ENCODE measurements at places on chromosomes 3 and 15. TPM values are rescaled to one million over a fixed set of nuclear protein-coding genes. Genes with fewer than 3 reads are reported as not detected.

- DNase-seq, result no peak
Observed at GRCh38 chr3:25212736-25213135, 215.3 kb upstream of the RARB start.

DNA sequence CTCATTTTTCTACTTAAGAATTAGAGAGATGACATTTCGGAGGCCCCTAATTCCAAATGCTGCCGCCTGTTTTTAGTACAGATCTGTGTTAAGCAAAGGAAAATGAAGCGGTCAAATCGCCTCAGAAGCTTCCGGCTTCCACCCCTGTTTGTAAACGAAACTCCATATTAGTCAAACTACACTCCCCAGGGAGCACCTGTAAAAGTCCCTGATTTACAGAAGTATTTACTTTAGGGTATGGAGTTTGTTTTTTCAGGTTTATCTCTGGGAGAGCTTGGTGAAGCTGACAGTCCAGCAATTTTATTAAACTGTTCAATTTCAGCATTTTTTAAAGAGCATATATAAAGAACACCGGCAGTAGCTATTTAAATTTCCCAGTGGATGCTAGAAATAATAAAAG, 319.8 kb downstream of the FHIT start:
- no peak for DNase-seq

XXYLT1 gene
- total RNA-seq, result 40.7 TPM

SI gene
- total RNA-seq, result not detected

CHST13 gene
- not detected for total RNA-seq

DNA sequence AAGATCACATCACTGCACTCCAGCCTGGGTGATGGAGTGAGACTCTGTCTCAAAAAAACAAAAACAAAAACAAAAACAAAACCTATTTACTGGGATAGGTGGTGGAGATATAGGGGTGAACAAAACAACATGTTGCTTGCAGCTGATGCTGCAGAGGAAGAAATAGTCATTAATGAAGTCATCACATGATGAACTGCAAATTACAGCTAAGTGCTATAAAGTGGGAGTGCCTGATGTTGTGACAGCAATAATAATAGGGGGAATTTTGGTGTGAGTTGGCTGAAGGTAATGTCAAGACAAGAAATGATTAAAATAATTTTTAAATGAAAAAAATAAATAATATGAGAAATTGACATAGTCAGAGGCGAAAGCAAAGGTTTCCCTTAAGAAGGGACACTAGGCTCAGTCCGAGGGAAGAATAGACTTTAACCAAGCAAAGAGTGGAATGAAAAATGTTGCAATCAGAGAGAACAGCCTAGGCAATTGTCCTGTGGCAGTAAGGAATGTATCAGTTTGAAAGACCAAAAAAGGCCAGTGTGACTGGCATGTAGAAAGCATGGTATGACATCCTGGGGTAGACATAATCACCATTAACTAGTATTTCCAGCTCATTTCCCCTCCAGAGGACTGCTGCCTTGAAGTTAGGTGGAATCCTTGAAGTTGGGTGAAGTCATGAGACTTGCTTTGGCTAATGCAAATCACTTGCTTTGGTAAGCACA, 14.7 kb upstream of the PIK3CB start:
- DNase-seq, result no peak

- no peak for DNase-seq
Observed at GRCh38 chr3:107309312-107309711, 67.9 kb upstream of the CCDC54 start.

DNA sequence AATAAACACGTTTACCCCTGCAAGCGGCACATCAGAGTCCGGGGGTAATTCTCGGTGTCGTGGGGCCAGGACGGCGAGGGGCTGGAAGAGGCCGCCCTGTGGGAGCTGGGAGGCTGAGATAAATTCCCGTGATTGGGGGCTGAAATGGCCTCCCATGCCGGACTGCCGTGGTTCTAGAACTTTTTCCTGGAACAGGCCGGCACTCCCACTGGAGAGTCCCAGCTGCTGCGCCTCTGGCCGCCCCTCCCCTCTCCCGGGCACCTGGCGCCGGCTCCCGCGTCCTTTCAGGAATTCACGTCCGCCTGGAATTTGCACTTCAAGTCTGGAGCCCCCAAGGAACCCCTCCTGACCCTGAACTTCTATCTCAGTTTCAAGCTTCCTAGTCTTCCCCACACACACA, 10.8 kb upstream of the LRRC2 start:
- DNase-seq, result no peak

DNA sequence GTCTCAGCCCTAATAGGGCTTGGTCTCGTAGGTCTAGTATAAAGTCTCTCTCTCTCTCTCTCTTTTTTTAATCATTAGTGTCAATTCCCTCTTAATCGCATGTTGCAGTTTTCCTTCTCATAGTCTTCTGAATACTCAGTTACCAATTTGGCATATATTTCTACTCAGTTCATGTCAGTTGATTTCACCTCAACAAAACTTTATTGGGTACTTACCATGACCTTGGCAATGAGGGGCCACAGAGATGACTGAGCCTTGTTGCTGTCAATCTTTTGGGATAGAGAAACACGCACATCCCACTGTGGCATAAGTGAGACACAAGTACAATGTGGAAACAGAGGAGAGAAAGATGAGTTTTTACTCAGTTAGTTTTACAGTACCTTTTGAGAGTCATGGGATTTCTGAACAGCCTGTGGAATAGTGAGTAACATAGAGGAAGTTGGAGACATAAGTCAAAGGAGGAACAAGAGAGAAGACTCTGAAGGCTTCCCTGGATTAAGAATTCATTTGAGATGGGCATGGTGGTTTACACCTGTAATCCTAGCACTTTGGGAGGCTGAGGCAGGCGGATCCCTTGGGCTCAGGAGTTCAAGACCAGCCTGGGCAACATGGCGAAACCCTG, 150.2 kb upstream of the CBLB start:
- no peak for DNase-seq

GRCh38 chr3:129070086-129070885, 9.7 kb downstream of the GP9 start:
- no peak for DNase-seq

- DNase-seq, result no peak
Observed at GRCh38 chr3:119205209-119205608, 31.8 kb downstream of the UPK1B start.

GRCh38 chr3:260898-261297, 64.3 kb downstream of the CHL1 start:
- no peak for DNase-seq

DNA sequence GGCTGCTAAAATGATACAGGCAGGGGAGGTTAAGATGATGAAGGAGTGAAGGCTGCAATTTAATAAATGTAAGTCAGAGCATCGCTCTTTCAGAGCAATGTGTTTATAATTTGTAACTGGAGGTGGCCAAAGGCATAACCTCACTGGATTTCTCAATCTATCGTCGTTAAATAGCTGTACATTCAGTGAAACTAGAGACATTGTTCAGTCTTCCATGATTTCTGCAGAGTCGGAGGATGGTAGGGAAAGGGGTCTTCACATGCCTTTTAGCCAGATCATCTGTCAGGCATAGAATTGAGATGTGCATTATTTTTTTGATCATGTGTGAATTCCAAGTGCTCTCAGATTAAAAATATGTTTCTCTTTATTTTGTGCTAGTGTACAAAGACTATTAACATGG, 315.4 kb downstream of the OXSM start:
- DNase-seq, result no peak

ZDHHC23 gene
- 6.1 TPM for total RNA-seq

GRCh38 chr3:133211856-133212255, 173.7 kb downstream of the TMEM108 start:
- no peak for DNase-seq

GRCh38 chr3:105773291-105773690, 95.5 kb downstream of the CBLB start:
- DNase-seq, result no peak

GRCh38 chr15:25171856-25172687, 217.3 kb downstream of the SNRPN start:
- no peak for DNase-seq

GRCh38 chr3:153958635-153959595, 162.3 kb upstream of the ARHGEF26 start:
- DNase-seq, result no peak

WWTR1 gene
- total RNA-seq, result 117 TPM

- no peak for DNase-seq
Observed at GRCh38 chr15:77589839-77590238, 42.9 kb downstream of the LINGO1 start.

MESP2 gene
- total RNA-seq, result 0.14 TPM

DNA sequence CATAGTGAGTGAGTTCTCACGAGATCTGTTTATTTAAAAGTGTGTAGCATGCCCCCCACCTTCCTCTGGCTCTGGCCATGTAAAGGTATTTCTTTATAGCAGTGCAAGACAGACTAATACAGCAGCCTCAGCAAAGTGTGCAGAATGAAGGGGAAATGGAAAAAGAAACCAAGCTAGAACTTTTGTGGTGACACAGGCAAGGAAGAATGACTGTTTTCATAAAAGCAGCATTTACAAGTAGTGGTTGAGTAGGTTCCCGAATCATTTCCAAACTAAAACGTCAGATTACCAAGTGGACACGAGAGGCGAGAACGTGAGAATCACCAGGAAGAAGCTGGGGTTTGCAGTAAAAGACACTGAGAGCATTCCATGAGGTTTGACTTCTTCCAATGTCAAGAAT, 100.2 kb upstream of the AKAP13 start:
- DNase-seq, result no peak

H1-8 gene
- not detected for total RNA-seq

IL17RB gene
- not detected for total RNA-seq

LRRFIP2 gene
- 82.7 TPM for total RNA-seq

OR4F6 gene
- total RNA-seq, result not detected

CXCR6 gene
- not detected for total RNA-seq

GRCh38 chr3:194284351-194284750, 66.8 kb downstream of the CPN2 start:
- DNase-seq, result no peak

GRAMD2A gene
- 0.14 TPM for total RNA-seq

DNA sequence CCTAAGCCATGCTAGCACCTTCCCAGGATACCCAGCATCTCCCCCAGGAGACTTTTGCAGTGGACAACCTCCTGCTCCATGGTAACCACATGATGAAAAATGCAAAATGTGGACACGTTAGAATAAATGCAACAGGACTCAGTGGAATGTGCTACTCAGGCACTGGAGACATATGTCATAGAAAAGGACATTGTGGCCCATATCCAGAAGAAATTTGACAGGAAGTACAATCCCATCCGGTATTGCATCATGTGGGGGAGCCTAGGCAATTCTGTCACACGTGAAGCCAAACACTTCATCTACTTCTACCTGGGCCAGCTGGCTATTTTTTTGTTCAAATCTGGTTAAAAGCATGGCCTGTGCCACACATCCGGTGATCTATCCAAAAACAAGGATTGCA, 227.2 kb upstream of the GPR149 start:
- DNase-seq, result no peak

- no peak for DNase-seq
Observed at GRCh38 chr3:10300087-10300486, 7.3 kb upstream of the GHRL start.

Measured in pulmonary artery endothelial cell (primary cell).